Central memory CD8-positive, alpha-beta T cell (primary cell): ENCODE measurements at places on chromosomes 5 and 9.

DNA sequence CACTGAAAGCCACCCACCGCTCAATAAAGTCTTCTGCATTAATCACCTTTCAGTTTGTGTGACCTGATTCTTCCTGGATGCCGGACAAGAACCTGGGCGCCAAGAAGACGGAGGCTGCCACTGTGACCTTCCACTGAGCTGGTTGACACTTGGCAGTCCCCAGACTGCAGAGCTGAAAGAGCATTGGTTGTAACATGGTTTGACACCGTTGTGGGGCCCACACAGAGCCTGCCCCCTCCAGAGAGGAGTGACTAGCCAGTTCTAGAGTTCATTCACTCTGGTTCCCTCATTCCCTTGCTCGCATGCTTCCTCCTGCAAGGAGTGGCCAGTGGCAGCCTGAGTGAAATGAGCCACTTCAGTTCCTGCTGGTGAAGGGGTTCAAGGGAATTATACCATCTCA lies 86.2 kb upstream of the ANXA1 start:
- no peak for DNase-seq

- no peak for DNase-seq
Observed at GRCh38 chr9:70534471-70534870, 120.0 kb upstream of the KLF9 start.

DNA sequence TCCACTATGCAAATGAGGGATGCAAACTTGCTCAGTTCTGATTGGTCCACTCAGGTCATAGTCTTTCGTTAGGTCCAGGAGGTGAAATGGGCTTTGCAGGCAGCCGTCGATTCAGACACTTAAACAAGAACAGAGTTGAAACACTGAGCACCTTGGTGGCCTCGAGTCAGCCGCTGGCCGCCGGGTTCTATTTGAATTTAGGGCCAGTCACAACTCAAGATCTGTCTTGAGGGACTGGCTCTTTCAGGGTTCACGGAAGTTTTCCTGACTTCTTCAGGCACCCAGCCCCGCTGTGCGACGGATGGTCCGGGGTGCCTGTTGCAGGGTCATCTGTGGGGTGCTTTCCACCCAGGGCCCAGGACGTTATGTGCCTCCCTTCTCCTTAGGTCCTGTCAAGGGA lies 412.8 kb upstream of the IRX4 start:
- DNase-seq = no peak

DNA sequence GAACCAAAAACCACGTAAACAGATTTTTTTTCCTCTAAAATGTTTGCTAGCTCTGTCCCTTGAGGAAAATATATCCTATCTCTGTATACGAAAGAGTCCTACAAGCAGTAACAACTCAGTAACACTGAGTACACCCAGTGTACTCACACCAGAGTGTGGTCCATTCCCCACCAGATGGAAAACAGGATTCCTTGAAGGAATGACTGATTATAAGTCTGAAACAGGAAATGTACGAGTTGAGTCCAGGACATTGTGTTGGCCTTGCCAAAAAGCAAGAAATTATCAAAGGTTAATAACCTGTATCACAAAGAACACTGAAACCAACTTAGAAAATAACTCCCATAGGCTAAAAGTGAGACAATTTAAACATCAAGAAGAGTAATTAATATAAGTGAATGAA lies 20.4 kb downstream of the GOLPH3 start:
- no peak for DNase-seq

GRCh38 chr5:21164425-21164824 lies 1176.4 kb upstream of the CDH18 start:
- DNase-seq = no peak
